ENCODE measurements at places on chromosomes 11 and 22.

GRCh38 chr11:79007771-79008402 lies 432.9 kb downstream of the TENM4 start:
- no peak for DNase-seq

DNA sequence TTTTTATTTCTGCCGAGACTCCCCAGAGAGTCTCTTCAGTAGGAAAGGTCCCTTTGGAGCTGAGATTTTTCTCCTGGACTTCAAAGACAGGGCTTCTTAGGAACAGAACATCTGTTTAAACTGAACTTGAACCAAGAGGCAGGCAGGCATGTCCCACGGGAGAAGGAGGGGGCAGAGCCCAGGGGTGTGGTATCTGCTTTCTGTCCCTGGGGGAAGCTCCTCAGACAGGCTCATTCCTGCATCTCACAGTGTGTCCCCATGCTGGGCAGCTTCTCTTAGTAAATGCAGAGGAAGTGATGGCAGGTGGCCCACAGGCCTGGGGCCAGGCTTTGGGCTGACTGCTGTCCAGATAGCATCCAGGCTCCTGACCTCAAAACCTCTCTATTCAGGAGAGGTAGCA lies 47.3 kb downstream of the TSPAN18 start:
- DNase-seq: no peak

- no peak for DNase-seq
Measured at GRCh38 chr22:35589071-35589755, 27.9 kb downstream of the MB start.

DNA sequence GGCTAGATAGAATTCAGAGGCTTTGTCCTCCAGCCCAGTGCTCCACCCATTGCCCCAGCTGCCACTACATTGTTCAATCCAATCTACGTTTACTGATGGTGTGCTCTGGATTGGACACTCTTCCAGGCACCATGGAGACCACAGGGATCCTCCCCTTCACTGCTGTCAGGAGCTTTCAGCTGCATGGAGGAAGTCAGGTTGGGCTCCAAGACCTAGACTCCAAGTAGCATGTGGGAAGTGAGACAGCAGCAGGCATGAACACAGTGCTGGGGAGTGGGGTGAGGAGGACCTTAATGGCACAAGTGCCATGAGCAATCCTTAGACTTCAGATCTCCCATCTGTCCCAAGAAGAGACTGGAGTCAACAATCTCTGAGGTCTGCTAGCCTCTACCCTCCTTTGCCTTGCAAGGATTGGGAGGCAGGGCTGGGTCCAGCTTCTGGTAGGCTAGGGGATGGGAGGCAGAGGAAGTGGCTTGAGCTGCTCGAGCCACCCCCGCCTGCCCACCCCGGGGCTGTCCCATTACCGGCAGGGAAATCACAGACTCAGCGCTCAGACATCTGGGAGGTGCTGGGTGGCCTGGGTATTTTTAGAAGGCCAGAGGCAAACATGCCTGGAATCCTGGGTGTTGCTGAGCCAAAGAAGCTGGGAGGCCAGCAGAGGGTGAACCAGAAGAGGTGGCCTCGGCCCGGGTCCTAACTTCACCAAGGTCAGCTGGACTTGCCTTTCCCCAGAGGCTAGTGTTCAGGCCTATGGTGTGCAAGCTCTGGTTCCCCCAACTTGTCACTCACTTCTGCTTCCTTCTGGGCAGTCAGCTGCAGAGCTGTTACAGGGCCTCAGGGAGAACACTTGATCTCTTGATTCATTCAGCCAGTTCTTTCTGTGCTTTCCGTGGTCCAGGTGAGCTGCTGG lies 15.2 kb upstream of the FCHSD2 start:
- no peak for DNase-seq

DNA sequence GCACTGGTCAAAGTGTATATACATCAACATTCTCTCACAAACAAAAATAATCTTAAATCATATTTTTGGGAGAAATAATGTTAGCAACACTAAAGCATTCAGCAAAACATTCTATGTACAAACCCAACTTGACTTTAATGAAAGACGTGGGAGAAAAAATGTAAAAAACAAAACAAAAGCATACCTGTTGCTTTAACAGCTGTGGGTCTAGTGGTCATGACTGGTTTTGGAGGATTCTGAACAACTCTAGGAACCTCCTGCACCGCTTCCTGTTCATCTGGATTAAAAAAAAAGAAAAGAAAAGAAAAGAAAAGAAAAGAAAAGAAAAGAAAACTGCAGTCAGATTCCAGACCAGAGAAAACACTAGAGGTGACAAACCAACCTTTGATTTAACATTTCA lies 2.1 kb downstream of the FNBP4 start:
- no peak for DNase-seq

DNA sequence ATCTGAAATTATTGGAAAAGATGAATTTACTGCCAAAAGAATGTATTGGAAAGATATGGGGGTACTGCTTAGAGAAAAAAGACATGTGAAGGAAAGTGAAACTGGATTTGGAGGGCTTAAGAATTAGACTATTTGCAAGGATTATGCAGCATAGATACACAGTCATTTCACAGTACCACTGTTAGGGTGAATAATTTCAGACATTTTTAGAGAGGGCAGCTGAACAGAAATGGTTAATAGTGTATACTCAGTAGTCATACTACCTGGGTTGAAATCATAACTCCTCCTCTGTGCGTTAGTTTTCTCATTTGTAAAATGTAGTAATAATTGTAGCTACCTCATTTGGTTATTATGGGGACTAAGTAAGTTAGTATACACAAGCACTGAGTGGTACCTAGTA lies 33.0 kb downstream of the GAS2 start:
- DNase-seq: no peak

DNA sequence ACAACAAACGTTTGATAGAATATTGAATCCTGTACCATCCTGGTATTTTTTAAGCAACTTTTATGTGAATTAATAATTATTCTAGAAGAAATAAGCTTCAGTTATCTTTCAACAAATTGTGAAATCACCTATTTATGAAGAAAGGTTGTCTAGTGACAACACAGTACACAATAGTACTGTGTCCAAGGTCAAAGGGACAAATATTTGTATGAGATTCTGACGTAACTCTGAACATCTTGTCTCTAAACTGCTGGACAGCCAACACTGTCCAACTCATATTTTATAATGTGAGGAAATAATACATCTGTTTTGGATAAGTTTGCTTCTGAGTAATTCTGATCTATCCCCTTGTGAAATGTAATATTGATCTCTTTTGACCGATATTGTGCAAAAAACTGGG lies 18.9 kb downstream of the CASP5 start:
- DNase-seq: no peak

GRCh38 chr11:6968816-6969215 lies 42.6 kb downstream of the ZNF215 start:
- DNase-seq: no peak

- no peak for DNase-seq
Measured at GRCh38 chr11:116046127-116046526, 541.9 kb upstream of the CADM1 start.

Measured in activated CD4-positive, alpha-beta T cell treated with anti-CD3 and anti-CD28 coated beads, Interleukin-2, Interleukin-6, amounts not matched to agents 100 ng/mL and 50 ng/mL, durations not matched to agents 16 hours and 8 hours (primary cell).